Jurkat, Clone E6-1 (cell line): ENCODE measurements at places on chromosomes 11 and 22.
A peak's percentile ranks its signal among the peaks of the same experiment; 100 is the strongest.

- no peak for DNase-seq
These were observed 231.3 kb downstream of the CADM1 start for GRCh38 chr11:115272925-115273324.

GRCh38 chr11:76653012-76653673 lies 17.4 kb downstream of the LRRC32 start:
- no peak for DNase-seq

GRCh38 chr11:59891781-59892181 lies 13.2 kb downstream of the OOSP3 start:
- no peak for DNase-seq

GRCh38 chr11:12075822-12076821 lies 34.3 kb upstream of the MICAL2 start:
- no peak for DNase-seq

GRCh38 chr11:91860661-91861060 lies 364.0 kb upstream of the FAT3 start:
- DNase-seq: no peak

- no peak for DNase-seq
These were observed 29.2 kb upstream of the PDE2A start for GRCh38 chr11:72703267-72704008.

DNA sequence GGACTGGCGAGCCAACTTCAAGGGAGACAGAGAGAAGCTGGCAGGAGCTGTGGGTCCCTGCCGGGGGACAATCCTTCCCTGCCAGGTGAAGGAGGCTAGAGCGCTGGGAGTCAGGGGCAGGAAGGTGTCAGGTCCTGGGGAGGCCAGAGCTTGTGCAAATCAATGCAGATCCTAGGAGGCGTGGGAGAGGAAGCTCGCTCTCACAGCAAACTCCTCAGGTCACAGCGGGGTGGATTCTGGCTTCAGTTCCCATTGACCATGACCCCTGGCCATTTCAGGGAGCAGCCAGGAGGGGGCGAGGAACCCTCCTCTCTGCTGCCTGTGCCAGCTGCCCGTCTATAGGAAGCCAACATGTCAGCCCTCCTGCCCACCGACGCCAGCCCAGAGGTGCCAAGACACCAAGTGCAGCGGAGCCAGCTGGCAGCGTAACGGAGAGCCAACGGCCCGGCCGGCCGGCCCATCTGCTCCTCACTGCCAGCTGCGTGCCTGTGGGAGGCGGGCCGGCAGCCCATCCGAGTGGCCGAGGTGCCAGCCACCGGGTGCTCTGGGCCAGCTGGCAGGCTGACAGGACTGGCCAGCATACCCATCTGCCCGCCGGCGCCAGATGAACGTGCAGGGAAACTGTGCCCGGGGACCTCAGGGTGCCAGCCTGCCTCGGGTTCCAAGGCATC lies 374.8 kb downstream of the MIAT start:
- no peak for DNase-seq

- DNase-seq: no peak
These were observed 1.3 kb downstream of the PARVB start for GRCh38 chr22:44025171-44026065.

GRCh38 chr11:64724863-64725532 lies 2.0 kb upstream of the NRXN2 start:
- DNase-seq: no peak

DNA sequence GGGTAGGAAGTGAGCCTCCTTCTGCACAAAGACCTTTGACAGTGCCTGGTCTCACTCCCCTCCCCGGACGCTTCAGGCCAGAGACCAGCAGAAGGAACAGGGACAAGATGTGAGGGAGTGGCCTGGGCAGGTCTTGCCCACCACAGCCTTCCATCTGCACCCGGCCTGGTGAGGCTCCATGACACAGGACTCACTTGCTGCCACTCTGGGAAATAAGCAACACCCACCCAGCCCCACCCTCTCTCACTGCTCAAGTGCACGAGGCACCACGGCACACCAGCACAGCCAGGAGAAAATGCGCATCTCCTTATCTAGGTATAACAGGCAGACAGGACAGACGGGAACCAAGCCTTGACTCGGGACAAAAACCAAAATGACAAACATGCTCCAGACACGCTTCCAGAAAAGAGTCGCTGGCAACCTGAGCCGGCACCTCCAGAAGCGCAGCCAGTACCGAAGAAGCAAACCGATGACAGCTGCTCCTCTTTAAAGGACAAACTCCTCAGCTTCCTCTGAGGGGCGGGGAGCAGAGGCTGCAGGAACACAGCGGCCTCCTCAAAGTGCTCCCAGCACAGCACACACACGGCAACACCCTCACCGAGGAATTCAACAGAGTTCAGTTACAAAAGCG lies 41.7 kb downstream of the BRD1 start:
- no peak for DNase-seq

- DNase-seq: peak; percentile 28
These were observed 541.9 kb upstream of the CCDC90B start for GRCh38 chr11:83827940-83828554.

DNA sequence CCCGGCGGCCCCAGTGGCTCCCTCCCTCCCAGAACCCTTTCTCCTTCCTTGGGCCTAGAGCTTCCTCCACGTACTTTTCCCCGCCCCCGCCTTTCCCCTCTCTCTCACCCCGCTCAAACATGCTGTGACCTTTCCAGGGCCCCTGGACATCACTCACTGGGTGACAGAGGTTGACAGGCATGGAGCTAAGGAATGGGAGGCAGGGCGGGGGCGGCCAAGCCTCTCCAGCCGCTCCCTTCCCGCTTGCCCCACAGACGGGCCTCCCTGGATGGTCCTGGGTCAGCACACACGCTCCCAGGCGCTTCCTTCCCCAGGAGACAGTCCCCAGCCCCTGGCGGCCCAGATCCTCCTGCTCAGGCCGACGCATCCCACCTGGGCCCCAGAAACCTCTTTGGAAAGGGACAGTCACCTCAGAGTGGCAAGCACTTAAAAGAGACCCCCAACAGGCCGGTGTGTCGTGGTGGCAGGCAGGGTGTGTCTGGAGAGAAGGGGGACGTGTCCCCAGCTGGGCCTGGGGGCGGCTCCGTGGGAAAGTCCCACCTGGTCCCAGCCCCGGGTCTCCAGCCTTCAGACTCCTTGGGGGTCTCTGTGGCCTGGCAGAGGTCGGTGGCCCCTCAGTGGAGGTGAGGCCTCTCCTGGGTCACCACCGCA lies 8.8 kb downstream of the H19 start:
- DNase-seq: no peak

DNA sequence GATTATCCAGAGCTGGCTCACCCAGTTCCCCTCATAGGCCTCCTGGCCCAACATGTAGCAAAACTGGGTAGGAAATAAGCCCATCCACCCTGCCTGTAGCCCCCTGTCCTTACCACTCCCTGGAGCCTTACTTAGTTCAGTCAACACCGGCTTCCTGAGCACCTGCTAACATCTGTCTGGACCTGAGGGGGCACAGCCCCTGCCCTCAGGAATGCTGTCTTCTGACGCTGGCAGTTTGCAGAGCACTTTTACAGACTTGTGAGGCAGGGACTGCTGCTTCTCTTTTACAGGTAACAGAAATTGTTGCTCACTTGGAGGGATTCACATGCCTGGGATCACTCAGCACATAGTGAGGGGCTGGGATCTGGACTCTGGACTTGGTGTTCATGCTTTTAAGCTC lies 152.0 kb upstream of the TBCEL start:
- no peak for DNase-seq

DNA sequence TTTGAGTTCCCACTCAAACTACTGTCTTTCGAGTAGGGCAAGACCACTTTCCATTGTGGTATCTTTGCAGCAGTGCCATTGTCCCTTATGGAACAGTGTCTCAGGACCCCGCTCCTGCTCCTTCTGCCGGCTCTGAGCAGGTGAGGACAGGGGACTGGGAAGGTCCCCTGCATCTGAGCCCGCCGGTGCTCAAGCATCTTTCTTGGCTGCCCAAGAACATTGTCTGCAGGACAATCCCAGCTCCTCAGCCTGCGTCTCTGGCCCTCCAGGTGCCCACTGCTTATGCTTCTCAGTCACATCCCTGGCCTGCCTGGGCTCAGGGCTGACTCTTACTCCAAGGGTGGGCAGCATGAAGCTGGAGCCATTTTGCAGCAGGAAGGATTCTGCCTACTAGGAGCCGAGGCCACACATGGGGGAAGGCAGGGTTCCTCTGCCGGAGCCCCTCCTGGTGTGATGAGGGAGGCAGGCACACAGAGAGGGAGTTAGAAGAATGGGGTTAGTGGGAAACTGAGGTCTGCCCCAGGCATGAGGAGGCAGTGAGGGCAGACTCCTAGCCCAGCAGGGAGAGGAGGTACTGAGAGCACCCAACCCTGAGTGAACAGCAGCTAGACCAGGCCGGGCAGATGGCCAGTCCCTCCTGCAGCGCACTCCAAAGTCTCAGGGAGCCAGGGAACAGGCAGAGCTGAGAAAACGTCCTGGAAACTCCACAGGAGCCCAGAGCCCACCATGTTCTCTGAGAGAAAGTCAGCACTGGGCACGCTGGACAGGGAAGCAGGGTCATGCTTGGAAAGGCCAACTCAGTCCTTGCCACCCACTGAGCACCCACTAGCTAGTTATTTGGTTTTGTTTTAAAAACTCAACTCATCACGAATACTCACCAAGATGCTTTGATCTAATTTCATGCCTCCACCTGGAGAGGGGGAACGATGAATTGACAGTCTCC lies 7.5 kb upstream of the PPARA start:
- no peak for DNase-seq

DNA sequence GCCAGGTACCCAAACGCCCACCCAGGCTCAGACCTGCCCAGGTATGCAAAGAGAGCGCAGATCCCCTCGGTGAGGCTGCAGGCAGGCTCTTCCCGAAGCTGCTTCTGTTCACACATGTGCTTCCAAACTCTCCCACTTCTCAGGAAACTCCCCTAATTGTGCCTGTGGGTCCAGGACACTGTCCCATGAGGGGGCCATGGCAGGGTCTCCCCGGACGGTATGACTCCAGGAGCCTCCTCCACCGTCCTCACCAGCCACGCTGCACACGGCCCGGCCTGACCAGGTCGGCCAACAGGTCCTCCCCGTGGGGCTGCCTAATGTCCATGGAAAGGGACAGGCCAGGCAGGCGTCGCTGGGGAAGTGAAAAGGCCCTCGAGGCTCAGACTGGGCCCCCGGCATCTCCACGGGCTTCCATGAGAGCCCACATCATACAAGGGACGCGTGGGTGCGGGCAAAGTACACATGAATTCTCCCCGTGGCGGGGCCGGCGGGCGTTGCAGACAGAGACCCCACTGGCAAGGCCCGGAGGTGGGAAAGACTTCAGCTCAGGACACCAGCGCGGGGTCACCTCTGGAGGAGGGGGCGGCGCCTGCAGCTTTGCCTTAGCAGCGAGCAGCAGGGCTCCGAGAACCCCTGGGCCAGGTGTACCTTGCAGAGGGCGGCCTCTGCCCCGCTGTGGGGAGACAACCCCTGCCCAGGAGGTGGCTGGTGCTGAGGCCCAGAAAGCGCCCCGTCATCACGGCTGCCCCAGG lies 526.1 kb downstream of the BRD1 start:
- no peak for DNase-seq

DNA sequence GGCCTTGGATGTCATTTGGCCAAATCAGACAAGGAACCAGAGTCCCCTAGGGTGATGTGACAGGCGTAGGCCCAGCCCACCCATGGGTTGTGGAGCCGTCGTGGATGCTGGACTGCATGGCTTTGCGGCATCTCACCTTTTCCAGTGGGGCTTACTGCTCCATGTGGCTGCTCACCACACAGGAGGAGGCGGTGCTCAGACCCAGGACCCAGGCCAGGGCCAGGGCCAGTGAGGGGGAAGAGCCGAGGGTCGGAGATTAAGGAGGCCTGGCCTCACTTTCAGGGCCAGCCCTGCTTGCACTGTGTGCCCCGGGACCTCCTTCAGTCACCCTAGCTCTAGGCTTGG lies 105.6 kb downstream of the ST3GAL4 start:
- no peak for DNase-seq

GRCh38 chr11:81700076-81700475 lies 1033.6 kb downstream of the FAM181B start:
- no peak for DNase-seq

DNA sequence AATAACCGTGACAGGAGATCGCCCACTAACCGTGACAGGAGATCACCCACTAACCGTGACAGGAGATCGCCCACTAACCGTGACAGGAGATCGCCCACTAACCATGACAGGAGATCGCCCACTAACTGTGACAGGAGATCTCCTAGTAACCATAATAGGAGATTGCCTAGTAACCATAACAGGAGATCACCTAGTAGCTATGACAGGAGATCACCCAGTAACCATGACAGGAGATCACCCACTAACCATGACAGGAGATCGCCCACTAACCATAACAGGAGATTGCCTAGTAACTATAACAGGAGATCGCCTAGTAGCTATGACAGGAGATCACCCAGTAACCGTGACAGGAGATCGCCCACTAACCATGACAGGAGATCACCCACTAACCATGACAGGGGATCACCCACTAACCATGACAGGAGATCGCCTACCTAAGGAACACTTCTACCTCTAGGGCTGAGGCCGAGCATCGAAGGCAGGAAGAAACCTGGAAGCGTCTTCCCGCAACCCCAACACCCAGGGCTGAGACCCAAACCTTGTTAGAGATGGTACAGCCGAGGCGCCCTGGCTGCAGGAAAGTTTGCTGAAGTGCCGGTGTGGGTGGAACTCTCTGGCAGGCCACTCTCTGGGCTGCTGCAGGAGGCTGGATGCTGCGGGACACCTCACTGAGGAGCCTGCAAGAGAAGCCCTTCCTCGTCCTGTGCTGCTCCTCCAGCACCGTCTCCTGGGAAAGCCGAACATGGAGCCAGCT lies 67.5 kb upstream of the THY1 start:
- DNase-seq: no peak

DNA sequence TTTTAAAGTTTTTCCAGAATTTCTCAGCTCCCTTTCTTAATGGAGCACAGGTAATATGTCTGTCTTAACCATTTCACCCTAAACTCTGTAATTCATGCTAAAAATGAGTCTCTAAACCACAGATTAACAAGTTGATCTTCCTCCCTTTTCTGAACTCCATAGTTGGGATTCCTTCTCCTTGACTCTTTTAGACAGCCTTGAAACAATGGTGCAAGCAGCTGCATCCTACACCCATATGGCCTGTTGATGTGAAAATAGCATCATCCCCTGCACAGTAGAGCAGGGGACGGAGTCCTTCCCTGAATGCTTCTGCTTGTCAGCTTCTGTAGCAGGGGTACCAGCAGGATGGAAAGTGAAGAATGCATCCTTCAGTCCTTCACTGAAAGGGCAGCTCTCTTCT lies 192.8 kb upstream of the SORL1-AS1 start:
- no peak for DNase-seq
